ENCODE measurements at places on chromosomes 2 and 18.

DNA sequence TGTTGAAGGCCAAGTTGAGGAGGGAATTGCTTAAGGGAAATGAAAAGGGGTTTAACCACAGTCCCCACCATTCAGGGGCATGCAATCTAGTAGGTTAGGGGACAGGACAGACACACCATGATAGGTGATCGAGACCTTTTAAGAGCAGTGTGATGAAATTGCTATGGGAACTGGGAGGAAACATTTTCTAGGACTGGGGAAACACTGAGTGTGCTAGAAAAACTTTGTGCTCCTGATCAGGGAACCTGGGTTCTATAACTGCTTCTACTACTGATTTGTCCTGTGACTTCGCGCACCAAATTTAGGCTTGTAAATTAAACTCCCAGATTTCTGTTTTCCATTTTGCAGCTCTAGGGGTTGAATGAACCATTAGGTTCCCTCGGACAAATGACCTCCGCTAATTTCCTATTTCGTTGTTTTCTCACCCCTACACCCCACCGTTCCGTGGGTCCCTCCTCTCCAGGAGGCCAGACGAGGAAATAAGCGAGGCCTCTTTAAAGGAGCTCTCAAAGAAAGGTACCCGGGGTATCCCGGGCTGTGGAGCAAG is 371 bp upstream of the LCLAT1 start:
- no peak for DNase-seq

DNA sequence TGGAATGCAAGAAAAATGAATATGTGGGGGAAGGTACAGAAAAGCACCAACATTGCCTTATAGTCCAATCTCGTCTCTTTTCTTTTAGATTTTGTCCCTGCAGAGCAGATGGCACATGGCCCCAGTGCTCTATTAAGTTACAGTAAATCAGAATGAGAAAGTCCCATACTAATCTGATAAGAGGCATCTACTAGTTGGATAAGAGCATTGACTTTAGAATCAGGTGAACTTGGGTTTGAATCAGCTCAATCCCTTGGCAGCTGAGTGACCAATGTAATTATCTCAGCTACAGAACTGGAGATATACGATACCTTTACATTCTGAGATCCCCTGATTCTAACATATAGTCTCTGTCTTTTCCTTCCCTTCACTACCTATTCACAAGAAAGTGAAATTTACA is 54.8 kb upstream of the PDE1A start:
- DNase-seq: no peak

DNA sequence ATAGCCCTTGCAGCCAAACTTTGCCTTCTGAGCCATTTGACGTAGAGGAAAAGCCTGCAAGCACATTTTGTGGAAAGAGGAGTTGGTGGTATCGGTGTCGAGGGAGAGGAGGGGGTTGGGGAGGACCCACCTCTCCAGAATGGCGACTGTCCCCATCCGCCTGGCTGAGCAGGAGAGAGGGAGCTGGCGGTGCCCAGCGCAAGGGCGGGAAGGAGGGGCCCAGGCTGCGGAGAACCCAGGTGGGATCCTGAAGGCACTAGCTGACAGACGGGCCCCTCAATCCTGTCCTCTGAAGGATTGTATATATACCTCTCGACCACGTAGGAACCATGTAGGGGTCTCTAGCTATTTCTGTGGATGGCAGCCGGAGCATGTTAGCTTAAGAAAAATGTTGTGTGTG is 200.3 kb downstream of the LOXHD1 start:
- no peak for DNase-seq

DNA sequence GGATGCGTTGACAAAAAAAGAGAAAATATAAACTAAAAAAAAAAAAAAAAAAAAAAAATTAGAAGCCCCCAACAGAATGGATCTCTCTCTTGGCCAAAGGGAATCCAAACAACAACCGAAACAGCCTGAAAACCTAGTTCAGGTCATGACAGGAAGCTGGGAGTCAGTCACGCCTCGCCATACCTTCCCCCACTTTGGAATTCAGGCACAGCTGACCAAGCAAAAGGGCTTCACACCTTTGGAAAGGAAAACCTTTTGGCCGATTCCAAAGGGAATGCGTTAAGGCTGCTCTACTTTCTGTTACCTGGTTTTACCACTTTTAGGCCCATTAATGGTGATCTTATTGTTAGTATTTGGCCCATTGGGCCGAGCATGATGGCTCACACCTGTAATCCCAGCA is 17.9 kb upstream of the RMC1 start:
- DNase-seq: no peak

DNA sequence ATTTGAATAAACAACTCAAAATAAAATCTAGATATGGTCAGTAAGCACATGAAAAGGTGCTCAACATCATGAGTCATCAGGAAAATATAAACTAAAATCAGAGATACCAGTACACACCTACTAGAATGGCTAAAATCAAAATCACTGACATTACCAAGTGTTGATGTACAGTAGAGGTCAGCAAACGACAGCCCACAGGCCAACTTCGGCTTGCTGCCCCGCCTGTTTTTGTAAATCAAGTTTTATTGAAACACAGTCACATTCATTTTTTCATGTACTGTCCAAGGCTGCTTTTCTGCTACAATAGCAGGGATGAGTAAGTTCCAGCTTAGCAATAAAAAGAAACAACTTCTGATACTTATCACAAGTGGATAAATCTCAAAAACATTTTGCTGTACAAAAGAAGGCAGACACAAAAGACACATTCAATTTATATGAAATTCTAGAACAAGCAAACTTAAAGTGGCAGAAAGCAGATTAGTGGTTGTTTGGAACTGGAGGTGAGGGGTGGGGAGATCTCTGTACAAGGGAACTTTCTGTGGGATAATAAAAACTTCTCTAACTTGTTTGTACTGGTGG is 32.1 kb downstream of the TRAK2 start:
- no peak for DNase-seq

All from AG09319 (cell line).